ENCODE measurements at places on chromosomes 2 and 18.

GRCh38 chr2:8252997-8253694 is 428.7 kb upstream of the ID2 start:
- DNase-seq, result no peak

GRCh38 chr18:23871410-23871809 is 143.1 kb upstream of the TTC39C start:
- peak; percentile 49 for DNase-seq

DNA sequence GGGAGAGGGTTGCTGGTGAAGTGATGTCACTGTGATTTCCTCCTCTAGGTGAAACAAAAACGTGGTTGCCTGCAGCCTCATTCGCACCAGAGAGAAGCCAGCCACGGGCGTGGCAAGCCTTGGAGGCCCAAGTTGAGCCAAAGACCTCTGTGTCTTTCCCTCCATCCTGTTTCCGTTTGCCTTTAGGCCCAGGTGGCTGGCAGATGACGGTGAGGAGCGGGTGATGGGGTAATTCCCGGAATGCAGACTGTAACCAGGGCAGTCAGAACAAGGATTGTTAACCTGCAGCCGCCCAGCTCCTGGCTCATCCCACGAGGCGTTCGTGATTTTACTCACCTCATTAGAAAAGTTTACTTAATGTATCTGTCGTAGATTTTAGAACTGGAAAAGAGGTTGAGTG is 14.4 kb downstream of the CTIF start:
- DNase-seq, result no peak

- DNase-seq, result no peak
These were observed 105.7 kb downstream of the KYNU start for GRCh38 chr2:142983174-142983573.

DNA sequence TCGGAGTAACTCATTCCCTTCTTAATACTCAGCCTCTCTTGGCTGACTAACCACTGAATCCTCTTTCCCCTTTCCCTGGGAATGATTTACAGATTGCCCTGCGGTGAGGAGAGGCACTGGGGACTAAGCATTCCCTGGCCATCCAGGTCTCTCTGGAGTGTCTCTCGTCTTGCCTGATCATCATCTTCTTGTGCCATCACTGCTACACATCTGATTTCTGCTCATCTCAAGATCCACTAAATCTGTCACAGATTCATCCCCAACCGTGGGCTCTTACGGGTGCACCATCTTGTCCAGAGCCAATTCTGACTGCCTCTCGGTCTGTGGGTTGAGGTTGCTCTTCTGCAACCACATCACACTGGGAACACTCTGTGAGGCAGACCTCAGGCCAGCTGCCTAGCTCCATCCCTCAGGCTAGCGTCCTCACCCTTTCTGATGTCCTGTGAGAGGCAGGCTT is 12.0 kb downstream of the SFTPB start:
- no peak for DNase-seq

DNA sequence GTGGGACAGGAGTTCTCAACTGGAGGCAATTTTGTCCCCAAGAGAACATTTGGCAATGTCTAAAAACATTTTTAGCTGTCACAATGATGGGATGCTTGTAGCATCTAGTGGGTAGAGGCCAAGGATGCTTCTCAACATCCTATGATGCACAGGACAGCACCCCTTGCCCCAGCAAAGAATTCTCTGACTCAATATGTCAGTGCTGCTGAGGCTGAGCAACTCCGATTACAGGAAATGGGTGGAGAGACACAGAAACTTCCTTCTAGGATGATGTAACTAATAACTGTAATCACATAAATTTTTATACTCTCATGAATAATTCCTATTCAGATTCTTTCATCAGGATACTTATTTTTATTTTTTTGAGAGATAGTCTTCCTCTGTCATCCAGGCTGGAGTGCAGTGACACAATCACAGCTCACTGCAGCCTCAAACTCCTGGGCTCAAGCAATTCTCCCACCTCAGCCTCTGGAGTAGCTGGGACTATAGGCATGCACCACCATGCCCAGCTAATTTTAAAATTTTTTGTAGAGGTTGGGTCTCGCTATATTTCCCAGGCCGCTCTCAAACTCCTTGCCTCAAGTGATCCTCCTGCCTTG is 120.3 kb upstream of the ACAA2 start:
- DNase-seq, result no peak

DNA sequence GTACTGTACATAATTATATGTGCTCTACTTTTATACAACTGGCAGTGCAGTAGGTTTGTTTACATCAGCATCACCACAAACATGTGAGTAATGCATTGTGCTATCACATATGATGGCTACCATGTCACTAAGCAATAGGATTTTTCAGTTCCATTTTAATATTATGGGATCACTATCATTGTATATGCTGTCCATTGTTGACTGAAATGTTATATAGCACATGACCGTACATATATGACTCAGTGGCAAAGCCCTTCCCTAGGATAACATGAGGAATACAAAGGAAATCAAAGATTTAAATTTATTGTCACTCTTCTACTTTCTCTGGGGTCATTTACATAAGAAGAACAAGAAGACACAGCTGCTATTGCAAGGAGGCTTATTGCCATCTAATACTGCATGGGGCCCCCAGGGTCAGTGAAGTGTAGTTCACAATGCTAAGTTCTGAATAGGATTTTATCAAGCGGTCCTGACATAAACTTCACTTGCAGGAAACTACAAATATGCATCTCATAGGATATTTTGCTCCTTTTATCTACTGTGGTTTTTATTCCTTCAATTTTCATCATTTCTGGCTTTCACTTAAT is 21.8 kb downstream of the PDE1A start:
- no peak for DNase-seq

DNA sequence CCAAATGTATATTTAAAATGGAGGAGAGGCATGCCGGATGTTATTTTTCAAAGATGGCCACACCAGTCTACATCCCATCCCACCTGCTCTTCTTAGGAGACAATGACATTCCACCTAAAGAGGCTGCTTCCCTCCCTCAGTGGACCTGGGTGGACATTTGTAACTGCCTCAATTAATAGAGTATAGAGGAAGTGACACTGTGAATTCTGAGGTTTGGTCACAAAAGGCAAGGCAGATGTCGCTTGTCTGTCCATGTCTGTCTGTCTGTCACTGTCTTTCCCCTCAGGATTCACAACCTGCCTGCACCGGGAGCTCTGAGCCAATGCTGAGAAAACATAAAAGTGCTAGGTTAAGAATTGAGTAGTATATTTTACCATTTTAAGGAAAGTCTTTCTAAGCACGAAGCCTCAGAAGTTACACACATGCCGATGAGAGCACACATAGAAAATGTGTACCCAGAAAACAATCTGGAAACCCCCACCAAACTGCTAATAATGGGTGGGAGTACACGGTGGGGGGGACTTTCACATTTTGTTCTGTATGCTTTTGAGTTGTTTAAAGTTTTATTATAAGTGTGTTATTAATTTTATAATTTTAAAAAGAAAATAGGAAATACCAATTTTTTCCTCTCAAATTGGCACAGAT is 21.0 kb downstream of the MIB1 start:
- no peak for DNase-seq

DNA sequence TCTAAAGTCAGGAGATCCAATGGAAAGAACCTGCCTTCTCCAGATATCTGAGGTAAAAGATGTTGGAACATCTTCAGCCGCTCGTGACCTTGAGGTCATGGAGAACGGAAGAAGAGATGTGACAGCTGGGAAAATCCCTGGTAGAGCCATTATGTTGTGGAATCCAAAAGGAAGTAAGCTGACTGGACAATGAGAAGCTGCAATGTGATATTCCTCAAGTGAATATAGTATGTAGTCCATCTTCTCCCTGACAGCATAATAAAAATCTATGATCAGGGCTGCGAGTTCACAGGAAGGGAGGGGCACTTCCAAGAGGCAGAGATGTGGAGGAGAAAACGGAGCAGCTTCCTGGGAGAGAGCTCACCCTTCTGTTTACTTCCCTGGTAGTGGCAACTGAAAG is 201.0 kb upstream of the SP5 start:
- no peak for DNase-seq

DNA sequence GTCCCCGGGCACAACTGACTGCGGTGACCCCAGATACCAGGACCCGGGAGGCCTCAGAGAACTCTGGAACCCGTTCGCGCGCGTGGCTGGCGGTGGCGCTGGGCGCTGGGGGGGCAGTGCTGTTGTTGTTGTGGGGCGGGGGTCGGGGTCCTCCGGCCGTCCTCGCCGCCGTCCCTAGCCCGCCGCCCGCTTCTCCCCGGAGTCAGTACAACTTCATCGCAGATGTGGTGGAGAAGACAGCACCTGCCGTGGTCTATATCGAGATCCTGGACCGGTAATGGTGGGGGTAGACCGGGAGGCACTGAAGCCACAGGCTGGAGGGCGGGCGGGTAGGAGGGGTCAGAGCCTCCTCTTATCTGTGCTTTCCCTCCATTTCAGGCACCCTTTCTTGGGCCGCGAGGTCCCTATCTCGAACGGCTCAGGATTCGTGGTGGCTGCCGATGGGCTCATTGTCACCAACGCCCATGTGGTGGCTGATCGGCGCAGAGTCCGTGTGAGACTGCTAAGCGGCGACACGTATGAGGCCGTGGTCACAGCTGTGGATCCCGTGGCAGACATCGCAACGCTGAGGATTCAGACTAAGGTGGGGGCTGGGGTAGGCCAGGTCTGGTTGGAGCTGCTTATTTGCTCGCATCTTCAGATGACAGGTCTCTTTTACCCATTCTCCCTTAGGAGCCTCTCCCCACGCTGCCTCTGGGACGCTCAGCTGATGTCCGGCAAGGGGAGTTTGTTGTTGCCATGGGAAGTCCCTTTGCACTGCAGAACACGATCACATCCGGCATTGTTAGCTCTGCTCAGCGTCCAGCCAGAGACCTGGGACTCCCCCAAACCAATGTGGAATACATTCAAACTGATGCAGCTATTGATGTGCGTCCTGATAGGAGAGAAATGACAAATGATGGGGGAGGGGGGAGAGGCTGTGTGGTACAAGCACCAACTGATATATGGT is 780 bp downstream of the HTRA2 start:
- DNase-seq, result no peak

- no peak for DNase-seq
These were observed 71.8 kb upstream of the DAPL1 start for GRCh38 chr2:158723181-158723838.

DNA sequence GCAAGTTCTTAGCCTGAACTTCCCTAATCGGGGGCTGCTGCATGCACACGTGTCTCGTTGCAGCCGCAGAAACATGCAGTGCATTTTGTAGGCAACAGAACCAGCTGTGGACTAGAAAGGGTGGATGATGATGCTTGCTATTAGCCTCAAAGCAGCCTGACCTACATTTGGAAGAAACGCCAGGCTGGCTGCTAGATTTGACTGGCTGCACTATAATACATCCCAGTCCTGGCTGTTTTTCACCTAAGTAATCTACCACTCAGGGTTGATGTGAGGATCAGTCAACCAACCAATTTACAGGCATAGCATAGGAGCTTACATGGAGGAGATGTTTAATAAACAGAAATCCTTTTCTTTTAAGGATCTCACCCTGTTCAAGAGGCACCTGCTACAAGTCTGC is 56.4 kb upstream of the SPP2 start:
- DNase-seq, result no peak

DNA sequence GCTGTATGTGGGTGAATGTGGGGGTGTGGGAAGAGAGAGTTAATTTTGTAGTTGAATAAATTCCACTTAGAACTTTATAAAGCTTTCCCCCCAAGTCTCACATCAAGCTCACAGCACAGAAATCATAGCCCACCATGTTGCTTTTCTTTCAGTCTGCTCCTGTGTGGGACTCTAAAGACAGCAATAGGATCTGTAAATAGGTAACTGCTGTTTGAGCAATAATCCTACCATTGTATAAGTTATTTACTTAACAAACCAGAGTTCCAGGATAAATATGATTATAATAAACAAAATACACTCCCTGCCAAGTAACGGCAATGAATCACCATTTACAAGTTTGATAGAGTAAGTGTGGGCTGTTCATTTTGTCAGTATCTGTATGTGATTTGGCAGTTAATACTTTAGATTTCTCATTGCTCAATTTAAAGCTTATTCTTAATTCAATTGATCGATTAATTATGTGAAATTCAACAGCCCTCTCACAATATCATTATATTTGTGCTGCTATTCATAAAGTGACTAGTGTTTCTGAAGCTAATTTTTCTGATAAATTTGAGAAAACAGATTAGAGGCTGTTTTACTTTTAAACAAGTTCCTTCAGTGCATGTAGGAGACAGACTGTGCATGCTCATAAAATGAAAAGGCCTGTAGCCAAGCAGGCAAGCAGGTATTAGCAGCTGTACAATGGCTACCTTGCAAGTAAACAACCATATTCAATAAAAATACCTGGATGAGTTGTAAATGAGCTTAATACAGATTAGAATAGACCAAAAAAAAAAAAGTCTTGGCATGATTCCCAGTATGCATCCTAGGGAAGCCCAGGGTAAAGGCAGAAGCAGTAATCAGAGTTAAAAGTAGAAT is 142.7 kb downstream of the PDE11A start:
- no peak for DNase-seq

- no peak for DNase-seq
These were observed 269.4 kb upstream of the TANK start for GRCh38 chr2:160890667-160891352.

DNA sequence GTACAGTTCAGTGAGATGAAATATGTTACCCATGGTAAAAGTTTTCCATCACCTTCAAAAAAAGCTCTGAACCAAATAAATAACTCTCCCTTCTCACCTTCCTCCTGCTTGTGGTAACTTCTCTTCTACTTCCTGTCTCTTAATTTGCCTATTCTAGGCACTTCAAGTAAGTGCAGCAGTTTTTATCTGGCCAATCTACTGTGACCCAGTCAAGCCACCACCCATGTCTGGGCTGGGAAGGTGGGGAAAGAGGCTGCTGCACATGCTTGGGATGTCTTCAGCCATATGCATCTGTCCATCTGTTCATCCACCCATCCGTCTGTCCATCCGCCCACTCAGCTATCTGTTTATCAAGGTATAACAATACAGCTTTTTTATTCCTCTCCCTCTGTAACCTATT is 31.6 kb downstream of the ZNF532 start:
- DNase-seq, result no peak

DNA sequence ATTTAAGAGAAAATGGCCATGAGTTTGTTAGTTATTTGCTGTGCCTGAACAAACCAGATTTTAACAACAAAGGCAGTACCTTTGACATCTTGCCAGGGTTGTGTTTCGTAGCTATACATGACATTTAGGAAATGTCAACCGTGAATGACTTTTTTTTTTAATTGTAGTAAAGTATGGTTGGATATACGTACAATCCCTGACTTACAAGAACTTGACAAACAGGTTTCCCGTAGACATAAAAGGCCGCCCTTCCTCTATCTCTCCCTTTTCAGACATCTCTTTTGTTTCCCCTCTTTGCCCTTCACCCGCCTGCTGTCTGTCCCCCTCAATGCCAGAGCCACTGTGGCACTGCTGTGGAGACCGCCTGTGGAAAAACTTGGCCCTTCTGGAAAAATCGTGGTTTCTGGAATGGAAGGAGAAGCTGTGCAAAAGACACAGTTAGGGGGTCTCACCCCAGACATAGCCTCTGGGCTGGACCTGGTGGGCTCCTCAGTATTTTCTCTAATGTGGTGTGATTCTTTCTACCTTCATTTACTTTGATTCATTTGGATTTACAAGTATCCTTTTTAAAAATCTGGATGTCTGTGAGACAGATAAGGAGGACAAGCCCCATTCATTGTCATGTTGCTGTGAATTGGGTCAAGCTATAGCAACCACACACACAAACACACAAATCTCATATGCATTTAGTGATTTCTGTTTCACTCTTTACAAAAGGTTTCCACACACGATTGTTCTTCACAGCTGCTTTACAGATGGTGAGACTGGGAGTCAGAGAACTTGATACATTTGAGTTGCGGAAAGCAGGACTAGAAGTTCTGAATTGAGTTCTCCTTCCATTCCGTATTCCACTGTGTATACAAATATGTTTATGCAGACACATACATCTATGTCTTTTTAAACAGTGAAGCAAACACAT is 48.6 kb downstream of the SPATS2L start:
- DNase-seq, result no peak
